ENCODE measurements at places on chromosomes 2 and 18.

GRCh38 chr18:9993521-9994025, 79.8 kb downstream of the VAPA start:
- no peak for DNase-seq

- DNase-seq, result no peak
Measured at GRCh38 chr2:145797692-145798091, 1277.8 kb upstream of the ZEB2 start.

DNA sequence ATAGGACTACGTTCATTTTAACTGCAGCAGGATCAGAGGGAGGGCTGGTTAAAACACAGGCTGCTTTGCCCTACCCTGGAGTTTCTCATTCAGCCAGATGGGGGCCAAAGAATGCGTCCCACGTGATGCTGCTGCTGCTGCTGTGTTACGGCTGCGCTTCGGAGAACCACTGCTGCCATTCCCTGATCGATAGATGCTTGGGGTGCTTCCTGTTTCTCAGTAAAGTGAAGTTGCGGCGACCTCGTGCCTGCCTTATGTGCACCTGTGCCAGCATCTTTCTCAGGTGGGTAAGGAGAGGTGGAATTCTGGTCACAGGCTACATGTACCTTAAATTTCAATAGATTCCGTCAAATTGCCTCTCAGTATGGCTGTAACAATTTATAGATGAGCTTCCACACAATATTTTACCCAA, 24.7 kb upstream of the TOGARAM2 start:
- DNase-seq, result no peak

GRCh38 chr2:106159866-106160785, 34.0 kb downstream of the UXS1 start:
- DNase-seq, result no peak

DNA sequence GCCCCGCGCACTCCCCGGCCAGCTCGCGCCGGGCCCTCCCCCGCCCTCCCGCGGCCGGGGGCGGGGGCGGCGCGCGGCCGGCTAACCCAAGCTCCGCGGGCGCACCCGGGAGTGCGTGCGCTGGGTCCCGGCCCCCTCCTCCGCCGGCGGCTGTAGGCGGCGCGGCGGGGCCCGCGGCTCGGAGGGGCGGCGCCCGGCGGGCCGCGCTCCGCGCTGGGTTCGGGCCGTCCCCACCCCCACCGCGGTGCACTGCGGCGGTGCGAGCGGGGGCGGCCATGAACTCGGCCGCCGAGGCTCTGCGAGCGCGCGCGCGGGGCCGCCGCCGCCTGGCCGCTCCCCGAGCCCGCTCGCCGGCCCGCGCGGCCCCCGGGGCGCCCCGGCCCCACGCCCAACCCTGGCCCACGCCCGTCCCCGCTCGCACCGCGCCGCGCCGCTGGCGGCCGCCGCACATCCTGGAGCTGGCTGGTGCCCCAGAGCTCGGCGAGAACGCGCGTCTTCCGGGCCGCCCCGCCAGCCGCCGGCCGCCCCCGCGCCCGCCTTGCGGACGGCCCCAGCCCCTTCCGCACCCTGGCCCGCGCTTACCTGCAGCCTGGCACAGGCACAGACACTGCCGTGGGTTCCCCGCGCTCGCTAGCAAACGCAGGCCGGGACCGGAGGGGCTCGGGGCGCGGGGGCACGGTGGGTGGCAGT, at the start of gene ZBTB14:
TSS of gene ZBTB14 (minus strand) at position 496 of the 690 bp plus-strand sequence. CDS start 2,480 bp downstream, outside the sequence.
- peak; percentile 41 for DNase-seq

GRCh38 chr18:4352746-4353551, 102.2 kb downstream of the DLGAP1 start:
- no peak for DNase-seq

GRCh38 chr2:15069149-15069548, 436.6 kb downstream of the LRATD1 start:
- DNase-seq, result no peak

- DNase-seq, result no peak
Measured at GRCh38 chr2:152505495-152505906, 170.5 kb downstream of the FMNL2 start.

- peak; percentile 52 for DNase-seq
Measured at GRCh38 chr2:64661741-64662169, 8.0 kb upstream of the SERTAD2 start.

GRCh38 chr18:57025540-57025939, 121.3 kb upstream of the BOD1L2 start:
- DNase-seq, result no peak

DNA sequence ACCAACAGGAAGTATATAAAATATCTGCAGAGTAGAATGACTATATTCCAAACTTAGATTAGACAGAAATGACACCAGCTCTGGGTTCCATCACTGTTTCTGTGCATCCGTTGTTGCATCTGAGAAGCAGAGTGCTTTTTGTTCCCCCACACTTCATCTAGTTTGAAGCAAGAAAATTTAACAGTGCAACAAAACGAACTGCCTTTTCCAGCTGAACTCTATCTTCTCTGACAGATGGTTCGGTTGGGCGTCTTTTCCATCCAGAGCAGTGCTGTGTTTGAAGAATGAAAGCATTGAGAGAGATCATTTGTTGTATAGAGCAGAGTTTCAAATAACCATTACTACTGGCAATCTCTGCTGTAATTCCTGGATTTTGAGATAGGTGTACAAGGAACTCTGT, 757.5 kb downstream of the DPP10 start:
- DNase-seq, result no peak

Data from hematopoietic multipotent progenitor cell treated with erythropoietin and hydrocortisone succinate and interleukin-3 and kit ligand, for 17 days (in vitro differentiated cells).